ENCODE measurements at places on chromosomes 1 and 21.
A peak's percentile ranks its signal among the peaks of the same experiment; 100 is the strongest.

DNA sequence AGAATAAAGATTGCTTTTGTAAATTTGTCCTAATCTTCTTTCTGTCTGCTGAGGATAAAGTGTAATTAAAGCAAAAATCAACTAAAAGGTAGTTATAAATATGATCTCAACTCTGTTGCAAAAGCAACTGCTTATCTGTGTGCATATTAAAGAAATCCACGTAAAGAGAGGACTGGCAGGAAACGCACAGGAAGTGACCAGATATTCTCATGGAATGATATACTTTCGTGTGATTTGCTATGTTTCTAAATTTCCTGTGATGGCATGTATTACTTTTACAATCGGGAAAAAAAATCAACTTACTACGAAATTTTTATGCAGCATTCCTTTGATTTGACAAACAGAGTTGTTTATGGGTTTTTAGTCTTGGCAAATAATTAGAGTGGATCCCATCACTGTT, 75.4 kb downstream of the RGS2 start:
- DNase-seq = no peak

- no peak for DNase-seq
These were observed 167.3 kb downstream of the PBX1 start for GRCh38 chr1:164726235-164726634.

DNA sequence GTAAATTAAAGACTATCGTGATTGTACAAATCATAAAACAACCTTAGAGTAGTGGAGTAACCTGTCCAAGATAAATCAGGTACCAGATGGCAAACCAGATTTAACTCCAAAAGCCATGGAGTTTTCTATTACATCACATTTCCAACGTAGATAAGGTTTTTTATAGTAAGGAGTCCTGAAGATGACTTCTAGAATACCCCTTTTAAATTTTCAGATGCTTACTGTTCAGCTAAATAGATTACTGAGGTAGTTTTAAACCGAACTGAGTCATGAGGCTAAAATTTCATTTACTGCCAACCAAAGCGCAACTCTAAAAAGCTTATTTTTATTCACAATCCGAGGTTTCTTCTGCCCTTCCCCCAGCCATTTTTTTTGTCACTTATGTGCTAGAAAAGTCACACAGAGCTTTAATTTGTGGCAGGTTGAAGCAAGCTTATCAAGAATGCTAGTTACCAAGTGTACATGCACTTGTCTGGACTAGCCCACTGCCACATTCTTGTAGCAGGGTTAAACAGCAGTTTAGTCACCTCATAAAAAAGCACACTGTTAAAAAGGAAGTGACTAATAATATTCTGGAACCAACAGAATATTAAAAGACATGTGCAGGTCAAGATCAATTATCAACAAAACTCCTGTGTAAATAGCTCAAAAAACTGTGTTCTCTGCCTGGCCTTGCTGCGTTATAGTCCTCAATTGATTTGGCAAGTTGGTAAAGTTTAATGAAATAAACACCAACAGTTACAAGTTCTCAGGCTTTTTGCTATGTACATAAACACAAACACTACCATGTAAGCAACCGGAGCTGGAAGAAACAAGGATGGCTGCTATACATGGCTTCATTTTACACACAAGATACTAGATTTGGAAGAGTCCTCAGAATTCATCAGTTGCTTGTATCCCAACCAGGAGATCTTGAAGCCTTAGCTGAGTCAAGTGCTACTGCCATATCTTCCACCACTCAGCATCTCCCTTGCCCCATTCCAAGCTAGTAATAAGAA, 180.3 kb upstream of the DMRTA2 start:
- DNase-seq = no peak

DNA sequence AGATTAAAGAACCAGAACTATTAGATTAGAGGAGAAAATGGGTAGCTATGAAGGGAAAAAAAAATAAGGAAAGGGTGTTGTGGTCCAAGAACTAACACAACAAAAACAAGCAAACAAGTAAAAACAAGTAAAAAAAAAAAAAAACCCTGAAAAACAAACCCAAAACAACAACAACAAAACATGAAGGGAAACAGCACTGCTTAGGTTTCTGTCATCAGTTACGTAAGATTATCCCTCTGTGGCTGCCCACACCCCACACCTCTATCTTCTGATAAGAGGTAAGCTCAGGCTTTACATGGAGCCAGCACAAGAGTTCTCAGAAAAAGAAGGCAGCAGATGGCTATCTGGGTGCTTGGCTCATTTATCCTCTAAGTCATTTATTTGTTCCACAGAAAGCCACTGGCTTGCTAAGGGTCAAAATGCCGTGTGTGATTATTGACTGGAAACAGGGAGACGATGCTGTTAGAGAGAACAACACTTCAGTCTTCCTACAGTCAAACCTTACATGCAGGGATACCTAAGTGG, 57.5 kb downstream of the KIAA0319L start:
- no peak for DNase-seq

GRCh38 chr1:47756006-47756405, 241.2 kb downstream of the TRABD2B start:
- no peak for DNase-seq

GRCh38 chr1:159222075-159222865, 17.6 kb downstream of the ACKR1 start:
- no peak for DNase-seq

DNA sequence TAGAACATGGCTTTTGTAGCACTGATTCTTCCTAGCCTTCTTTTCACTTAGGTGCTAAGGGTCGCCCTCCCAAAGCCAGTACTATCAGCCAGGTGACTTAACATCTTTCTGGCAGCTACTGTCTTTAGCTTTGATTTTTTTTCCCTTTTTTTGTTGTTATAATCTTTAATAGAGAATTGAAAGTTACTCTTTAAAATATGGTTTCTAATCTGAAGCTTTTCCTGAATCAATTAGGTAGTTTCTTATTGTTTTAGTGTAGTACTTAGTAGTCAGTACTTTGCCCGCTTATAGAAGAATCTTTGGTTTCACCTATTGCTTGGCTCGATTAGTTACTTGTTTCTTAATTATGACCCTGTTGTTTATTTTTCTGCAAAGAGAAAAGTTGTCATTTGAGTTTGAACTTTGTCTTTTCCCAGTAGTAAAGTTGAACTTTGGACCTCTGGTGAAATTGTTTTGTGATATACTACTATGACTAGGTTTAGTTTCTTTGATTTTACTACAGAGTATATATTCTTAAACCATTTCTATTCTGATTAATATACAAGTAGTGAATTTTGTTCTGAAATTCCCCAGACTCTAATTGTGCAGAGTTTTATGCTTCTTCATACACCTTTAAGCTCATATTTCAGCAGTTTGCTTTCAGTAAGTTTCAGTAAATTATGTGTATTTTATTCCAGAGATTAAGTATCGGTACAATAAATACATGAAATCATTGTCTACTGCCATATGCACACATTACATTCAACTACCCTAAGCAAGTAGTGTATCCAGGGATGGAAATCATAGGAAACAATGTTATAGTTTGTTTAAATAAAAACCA, 3.9 kb downstream of the MAGI3 start:
- DNase-seq = no peak

- no peak for DNase-seq
These were observed 121.5 kb downstream of the PSMG1 start for GRCh38 chr21:39061766-39062165.

DNA sequence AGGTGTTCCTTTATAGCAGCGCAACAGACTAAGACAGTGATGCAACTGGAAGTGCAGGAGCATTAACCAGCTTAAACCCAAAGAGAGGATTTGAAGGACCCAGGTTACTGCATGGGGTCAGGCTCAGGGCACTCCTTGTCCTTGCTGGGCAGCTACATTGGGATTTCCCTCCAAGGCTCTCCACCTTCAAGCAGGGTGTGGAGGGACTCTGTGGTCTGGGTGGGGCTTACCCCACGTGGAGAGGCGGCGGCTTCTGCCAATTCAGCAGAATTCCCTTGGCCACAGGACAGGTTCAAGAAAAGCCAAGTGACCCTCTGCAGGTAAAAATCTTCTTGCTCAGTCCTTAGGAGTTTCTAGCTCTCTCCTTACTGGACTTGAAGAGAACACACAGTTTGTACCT, 6.5 kb downstream of the RRP1B start:
- no peak for DNase-seq

DNA sequence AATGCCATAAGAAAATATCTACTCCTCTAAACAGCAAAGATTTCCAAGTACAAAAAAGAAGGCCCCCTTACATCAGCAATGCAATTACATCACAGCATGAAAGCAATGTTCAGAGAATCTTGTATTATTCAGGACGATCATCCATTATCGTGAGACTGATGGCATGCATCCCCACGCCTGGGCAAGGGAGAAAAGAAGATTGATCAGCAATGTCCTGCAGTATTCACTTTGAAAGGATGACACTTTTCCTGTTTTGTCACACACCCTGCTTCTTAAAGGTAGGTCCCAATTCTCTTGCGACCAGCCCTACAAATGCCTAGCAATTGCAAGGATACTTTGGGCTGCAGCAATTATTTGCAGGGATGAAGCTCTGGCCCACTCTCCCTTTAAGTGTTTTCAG, 108.7 kb downstream of the TOMM20 start:
- no peak for DNase-seq

DNA sequence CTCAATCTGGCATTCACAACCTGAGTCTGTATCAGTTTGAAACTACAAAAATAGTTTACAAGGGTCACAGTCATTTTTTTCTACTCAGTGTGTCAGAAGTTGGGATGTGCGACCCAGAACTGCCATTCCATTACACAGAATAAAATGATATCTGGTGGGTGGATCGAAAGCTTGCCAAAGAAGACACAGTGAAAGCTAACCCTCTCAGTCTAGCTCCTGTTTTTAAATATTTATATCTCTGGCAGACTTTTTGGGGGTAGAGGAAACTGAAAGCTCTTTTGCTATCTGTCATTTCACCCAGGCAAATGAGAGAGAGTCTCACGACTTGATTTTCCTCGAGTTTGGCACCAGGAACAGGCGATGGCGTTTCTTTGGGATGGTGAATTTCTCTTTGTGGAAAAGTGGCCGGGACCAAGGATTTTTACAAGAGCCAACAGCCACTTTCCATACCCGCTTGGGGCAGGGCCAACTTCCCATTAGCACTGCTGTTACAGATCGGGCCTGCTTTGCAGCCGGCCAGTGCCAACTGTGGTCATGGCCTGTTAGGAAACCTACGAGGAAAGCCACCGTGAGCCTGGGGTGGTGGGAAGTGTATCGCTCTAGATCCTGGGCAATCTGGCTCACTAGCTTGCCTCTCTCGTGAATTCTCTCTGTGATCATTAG, 185.5 kb upstream of the NFIA start:
- DNase-seq = peak; percentile 17

DNA sequence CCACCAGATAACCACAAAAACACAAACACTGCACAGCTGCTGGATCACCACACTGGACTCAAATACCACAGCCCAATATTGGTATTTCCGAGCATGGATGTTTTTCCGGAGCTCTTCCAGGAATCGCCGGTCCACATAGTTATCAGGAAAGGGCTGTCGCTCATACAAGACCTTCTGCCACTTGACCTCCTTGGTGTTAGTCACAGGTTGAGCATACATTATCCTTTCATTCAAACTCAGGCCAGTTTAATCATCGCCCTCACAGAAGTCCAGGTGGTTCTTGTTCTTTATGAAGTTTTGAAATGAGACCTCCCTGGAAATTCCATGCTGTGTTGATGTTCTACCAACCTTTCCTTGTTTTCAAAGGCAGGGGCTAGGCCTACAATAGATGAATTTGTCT, 1.5 kb downstream of the PIGC start:
- DNase-seq = no peak

DNA sequence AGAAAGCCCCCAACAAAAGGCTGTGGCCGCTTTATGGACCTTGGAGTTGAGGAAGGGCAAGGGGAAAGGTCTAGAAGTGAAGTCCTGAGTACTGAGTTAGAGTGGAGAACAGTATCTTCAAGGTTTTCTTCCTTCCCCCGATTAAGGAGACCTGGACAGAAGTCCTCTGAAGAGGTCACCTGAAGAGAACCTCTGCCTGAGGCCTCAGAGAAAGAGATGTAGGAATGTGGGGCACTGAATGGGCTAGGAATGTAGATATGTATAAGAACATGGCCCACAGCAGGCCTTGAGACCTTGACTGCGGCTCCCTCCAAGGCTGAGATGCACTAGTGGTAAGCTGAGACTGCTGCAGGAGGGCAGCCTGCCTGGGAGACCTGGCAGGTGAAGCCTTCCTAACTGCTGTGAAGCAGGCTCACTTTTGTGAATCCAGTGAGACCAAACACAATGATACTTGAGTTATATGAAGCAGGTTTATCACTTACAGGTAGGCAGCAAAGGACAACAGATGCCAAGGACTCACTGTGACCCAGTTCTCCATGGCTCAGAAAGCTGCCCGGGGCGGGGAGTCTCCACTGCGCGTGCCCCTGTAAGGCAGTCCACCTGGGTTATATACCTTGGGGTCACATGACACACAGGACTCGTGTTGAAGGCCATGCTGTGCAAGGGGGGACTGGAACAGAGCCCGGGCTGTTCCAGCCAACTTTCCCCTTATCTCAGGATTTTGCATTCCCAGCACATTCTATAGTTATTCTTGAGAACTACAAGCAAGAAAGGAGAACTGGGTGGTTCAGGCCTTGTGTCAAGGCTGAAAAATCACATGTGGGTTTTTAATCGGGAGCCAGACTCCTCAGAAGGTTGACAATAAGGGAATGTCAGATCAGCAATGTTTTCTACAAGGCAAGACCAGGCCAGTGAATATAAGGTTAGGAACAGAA, 78.8 kb upstream of the PPM1J start:
- DNase-seq = no peak

DNA sequence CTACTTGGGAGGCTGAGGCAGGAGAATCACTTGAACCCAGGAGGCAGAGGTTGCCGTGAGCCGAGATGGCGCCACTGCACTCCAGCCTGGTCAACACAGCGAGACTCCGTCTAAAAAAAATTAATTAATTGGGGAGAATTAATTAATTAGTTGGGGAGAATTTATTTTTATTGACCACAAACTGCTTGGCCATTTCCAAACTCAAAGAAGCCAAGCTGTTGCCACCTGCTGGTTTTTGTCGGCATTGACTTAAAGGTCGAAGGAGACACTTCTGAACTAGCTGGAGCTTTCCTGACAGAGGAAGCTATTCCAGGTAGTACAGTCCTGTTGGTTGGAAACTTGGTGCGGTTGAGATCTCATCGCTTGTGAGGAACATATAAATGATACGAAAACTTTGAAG, 13.1 kb downstream of the MAP1LC3C start:
- DNase-seq = no peak

DNA sequence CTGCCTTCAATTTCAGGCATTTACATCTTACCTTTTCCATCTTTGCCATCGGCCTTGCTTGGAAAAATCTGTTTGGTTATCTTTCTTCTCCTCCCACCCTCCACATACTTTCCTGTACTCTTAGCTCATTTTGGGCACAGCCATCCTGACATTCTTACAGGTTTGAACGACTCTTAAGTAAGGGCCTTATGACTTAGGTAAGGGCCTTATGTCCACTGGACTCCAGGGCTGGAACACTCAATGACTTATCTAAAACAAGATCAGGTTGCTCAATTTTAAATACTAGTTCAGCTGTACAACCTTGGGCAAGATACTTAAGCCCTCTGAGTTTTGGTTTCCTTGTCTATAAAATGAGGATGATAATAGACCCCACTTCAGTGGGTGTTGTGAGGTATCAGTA, 40.9 kb downstream of the C1orf21 start:
- DNase-seq = no peak
